Caco-2 (cell line): ENCODE measurements at places on chromosomes 1 and 21. TPM values are rescaled to one million over a fixed set of nuclear protein-coding genes. Genes with fewer than 3 reads are reported as not detected.

The LRRC3 gene
- total RNA-seq = 4.5 and 4.7 TPM in 2 replicates

GRCh38 chr1:59081181-59081580, 215.7 kb upstream of the FGGY start:
- DNase-seq = no peak

DNA sequence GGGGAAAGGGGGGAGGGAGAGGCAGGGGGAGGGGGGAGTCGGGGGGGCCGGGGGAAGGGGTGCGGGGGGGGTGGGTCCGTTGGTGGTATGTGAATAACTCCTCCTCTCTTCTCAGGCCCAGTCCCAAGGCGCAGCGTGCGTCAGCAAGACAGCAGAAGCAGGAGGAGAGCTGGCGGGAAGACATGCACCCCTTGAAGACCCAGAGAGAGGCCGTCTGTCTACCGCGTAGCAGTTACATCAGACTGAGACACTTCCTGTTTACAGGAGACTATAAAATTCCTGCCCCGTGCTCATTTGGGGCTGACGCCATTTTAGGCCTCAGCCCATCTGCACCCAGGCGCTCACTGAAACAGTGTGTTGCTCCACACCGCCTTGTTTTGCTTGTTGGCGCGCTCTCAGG, 55.3 kb downstream of the SETD4 start:
- no peak for DNase-seq

DNA sequence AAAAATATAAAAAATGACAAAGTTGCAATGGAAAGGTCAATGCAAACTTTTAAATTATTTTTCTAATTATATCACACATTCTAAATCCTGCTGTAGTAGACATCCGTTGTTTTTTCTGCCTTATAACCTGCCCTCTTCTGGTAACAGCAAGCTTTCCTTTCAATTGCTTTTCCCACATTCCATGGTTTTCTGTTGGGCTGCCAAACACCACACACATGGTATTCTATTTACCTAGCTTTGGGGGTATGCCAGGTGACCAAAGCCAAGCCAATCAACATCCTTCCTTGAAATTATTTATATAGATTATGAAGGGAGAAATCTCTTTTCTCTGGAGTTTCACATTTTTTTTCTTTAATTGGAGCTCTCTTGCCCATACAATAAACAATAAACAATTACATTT, 3.4 kb upstream of the LAMC1 start:
- DNase-seq = no peak

GRCh38 chr1:39346872-39347271, 142.4 kb downstream of the MACF1 start:
- DNase-seq = no peak

DNA sequence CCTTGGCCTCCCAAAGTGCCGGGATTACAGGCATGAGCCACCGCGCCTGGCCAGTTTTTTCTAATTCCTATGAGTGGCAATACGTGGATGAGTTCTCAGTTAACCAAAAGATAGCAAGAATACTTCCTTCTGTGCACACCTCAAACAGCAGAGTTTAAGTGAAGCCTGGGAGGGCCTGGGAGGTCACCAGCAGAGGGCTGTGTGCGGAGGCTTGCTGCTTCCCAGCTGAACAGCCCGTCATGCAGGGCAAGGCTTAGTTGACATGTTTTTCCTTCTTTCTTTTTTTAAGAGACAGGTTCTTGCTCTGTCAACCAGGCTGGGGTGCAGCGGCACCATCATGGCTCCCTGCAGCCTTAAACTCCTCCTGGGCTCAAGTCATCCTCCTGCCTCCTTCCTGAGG, 17.8 kb downstream of the GNG4 start:
- DNase-seq = no peak

The HHIPL2 gene
- total RNA-seq = 0.16 and 0.32 TPM in 2 replicates

DNA sequence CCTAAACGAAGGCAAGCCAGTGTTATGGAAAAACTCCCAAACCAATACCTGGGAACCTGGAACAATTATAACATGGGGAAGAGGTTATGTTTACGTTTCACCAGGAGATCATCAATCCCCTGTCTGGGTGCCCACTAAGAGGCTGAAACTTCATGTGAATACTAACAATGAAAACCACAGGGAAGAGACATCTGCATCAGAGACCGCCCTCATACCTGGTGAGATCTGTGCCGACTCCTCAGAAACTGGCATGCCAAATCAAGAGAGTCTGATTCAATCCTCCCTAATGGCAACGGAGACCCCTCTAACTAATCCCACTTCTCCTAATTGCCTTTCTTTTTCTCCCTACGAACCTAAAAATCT, 163.2 kb downstream of the IER5 start:
- no peak for DNase-seq

The COL16A1 gene
- total RNA-seq = 0.44 and 0.50 TPM in 2 replicates

The OR2L5 gene
- not detected in 2 replicates for total RNA-seq

The LY9 gene
- not detected in 2 replicates for total RNA-seq

DNA sequence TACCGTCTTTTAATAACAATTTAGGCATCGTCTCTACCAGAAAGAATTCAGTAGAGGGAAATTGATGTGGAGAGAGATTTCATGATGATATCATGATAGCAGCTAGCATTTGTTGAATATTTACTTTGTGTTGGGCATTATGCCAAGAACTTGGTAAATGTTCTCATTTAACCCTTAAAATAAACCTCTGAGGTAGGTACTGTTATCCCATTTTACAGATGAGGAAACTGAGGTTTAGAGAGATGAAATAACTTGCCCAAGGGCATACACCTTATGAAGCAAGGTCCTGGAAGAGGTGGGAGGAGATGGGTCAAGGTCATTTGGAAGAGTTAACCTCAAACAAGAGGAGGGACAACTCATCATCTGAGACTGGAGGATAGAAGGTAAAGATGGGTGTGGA, 34.8 kb downstream of the TSNAX start:
- no peak for DNase-seq

The ADORA3 gene
- total RNA-seq = not detected in 2 replicates

DNA sequence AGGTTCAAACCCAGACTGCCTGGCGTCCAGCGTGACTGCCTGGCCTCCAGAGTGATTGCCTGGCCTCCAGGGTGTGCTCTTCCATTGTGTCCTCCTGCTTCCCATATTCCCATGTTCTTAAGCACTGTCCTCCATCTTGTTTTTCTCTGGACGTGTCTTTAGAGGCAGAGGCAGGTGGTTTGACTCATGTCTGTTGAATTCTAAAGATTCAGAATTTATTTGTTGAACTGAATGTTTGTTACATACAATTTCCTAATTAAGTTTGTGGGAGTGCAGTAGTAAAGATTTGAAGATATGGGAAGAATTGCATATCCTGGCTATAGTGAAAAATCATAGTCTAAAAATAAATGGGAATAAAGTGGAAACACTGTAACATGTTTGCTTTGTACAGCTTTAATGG, 18.3 kb downstream of the ST6GALNAC3 start:
- DNase-seq = no peak

DNA sequence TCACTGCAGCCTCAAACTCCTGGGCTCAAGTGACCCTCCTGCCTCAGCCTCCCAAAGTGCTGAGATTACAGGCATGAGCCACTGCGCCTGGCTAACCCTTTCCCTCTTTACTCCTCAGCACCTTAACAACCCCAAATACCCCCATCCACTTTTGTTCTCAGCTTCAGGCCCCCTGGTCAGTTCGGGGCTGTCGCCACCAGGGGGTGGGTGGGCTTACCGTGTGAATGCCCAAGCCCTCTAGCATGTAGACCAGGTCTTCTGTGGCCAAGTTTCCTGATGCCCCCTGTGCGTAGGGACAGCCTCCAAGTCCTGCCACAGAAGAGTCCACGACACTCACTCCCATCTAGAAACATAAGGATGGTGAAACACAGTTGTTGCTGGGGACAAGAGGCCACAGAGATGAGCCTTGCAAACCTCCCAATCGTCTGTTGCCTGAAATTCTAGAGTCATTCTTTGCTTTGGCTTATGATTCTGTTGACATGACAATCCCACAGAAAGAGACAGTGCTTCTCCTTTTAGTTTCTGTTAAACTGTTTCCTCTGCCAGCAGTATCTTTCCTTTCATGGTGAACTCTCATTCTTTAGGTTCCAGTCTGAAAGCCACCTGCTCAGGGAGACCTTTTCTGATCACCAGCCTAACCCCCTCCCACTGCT, 3.8 kb upstream of the GALE start:
- DNase-seq = no peak

- peak; percentile 64 for DNase-seq
Observed at GRCh38 chr1:27525296-27526272, 35.6 kb upstream of the WASF2 start.

DNA sequence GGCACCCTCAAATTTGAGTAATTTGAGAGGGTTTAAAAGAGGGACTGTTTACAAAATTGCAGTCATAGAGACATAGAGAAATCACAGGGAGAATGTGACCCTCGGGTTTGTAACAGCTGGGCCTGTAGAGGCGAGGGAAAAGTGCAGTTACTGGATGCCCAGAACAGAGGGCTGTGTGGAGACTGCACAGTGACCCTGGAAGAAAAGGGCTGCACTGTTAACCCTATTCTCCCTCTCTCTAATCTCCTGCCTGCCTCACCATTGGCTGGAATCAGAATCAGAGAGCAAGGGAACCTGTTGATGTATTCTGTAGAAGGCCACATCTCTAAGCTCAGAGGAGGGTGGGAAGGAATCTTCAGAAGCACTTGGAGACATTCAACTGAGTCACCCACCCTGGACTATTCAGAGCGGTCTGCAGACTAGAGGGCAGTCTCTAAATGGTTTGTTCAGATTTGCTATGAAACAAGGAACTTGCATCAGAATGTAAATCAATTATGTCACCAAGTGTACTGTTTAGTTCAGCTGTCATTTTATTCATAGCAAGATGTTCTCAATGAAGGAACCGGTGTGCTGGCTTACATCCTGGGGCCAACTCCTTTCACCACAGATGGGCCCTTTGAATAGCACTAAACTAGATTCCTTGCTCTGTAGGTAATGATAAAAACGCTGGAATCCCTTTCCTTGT, 132.2 kb upstream of the HOOK1 start:
- DNase-seq = no peak

The RHD gene
- total RNA-seq = not detected in 2 replicates

GRCh38 chr21:35333831-35334618, 284.9 kb upstream of the RUNX1 start:
- DNase-seq = no peak

The SHISAL2A gene
- total RNA-seq = 3.2 and 3.7 TPM in 2 replicates

DNA sequence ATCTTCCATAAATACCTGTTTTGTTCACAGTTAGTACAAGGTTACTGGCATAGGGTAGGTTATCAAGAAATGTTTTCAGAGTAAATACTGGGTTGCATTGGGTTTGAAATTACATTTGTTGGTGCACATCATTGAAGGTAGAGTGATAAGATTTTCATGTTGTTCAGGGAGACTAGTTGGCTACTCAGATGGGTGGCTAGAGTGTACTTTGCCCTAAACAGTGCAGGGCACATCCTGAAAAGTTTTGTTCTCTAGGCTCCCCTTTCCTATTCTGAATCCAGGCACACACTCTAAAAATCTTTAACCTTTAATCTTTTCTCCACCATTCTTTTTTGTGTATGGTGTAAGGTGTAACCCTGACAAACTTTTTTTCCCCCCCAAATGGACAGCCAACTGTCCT, 18.0 kb downstream of the POU2F1 start:
- no peak for DNase-seq

GRCh38 chr1:74392840-74393239, 119.6 kb downstream of the LRRC53 start:
- no peak for DNase-seq

- DNase-seq = no peak
Observed at GRCh38 chr1:16300436-16300835, 51.8 kb downstream of the FBXO42 start.

DNA sequence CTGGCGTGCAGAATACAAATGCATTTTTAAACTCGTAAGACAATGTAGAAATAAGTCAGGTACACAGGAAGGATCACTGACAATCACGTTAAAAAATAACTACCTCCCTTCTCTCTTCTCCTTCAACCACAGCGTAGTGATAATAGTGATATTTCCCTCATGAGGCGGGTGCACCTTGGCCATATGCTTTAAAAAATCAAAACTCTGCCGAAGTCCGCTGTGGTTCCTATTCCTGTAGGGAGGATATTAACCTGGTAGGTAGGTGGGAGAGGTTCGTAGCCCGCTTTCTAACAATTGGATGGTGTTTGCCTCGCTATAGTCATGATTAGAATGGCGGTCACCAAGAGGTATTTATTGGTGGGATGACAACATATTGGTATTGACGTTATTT, 732 bp downstream of the GREM2 start:
- DNase-seq = no peak

DNA sequence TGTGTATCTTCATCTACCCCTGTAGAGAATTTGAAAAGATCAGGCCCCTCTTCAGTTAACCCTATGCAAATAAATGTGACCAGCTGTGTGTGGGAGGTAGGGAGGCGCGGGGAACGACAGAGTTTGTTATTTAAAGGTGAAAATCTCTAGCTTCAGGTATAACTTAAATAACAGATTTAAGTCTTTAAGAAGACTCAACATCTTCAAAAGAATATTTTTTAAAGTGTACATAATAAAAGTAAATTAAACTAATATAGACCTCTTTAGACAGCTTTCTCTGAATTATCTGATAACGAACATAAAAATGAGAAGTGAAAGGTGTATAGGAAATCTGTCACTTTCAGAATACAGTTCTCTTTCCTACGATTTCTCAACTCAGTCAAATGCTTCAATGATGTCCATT, 16.0 kb downstream of the ANGPTL3 start:
- DNase-seq = no peak

DNA sequence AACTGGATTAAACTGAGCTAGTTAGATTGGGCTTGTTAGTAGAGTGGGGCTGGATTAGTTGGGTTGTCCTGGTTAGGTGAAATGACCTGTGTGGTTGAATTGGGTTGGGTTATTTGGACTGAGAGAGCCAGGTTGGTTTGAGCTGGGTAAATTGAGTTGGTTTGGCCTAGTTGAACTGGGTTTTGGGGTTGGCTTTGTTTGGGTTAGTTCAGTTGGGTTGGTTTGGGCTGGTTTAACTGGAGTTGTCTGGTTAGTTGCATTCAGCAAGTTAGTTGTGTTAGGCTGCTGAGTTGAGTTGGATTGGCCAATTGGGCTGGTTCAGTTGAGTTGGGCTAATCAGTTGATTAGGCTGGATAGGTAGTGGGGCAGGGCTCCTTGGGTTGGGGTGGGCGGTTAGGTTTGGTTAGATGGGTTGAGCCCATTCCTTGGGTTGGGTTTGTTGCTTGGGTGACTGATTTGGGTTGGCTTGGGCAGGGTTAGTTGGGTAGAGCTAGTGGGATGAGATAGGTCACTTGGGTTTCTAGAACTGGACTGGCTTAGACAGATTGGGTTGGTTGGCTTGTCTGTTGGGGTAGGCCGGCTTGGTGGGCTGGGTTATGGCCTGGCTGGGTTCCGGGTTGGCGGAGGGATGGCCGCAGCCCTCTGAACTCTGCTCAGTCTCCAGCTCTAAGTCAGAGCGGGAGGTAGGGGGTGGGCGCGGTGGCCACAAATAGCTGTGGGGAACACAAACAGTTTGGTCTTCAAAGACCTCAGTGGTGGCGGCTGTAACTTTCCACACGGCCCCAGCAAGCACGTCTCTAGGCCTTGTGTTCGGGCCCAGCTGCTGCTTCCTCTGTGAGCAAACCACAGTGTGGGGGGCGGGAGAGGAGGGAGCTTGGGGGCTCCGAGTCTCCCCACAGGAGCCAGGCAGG, 67.2 kb upstream of the RUNX3 start:
- DNase-seq = no peak

The CLCA4 gene
- total RNA-seq = not detected in 2 replicates

The FCRL5 gene
- total RNA-seq = not detected in 2 replicates

- DNase-seq = no peak
Observed at GRCh38 chr1:163672976-163673758, 351.4 kb downstream of the NUF2 start.

The VAV3 gene
- 0.57 and 0.93 TPM in 2 replicates for total RNA-seq

- DNase-seq = no peak
Observed at GRCh38 chr1:62273953-62274352, 45.3 kb downstream of the KANK4 start.
